IPS DF 19.7 (cell line): ENCODE measurements at places on chromosomes 13 and 19.

- no peak for DNase-seq
These were observed 158.7 kb downstream of the FLT1 start for GRCh38 chr13:28336193-28336657.

DNA sequence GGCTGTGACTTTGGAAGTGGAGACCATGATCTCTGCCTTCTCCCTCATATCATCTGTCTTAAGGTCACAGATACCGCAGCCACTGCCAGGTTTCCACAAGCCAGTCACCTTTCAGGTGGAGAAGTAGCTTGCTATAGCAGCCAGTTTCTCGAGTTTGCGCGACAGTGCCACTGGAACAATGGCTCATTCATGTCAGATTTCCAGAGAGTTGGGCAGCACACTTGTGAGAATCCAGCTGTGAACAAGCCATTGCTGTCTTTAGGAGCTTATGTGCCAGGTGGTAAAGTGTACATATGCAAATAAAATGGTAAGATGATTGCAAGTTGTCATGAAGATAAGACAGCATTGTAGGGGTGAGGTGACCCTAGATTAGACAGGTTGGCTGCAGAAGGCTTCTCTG is 22.3 kb downstream of the GARRE1 start:
- DNase-seq = no peak

GRCh38 chr19:53183146-53183764 is 9.9 kb downstream of the ZNF665 start:
- DNase-seq = no peak

DNA sequence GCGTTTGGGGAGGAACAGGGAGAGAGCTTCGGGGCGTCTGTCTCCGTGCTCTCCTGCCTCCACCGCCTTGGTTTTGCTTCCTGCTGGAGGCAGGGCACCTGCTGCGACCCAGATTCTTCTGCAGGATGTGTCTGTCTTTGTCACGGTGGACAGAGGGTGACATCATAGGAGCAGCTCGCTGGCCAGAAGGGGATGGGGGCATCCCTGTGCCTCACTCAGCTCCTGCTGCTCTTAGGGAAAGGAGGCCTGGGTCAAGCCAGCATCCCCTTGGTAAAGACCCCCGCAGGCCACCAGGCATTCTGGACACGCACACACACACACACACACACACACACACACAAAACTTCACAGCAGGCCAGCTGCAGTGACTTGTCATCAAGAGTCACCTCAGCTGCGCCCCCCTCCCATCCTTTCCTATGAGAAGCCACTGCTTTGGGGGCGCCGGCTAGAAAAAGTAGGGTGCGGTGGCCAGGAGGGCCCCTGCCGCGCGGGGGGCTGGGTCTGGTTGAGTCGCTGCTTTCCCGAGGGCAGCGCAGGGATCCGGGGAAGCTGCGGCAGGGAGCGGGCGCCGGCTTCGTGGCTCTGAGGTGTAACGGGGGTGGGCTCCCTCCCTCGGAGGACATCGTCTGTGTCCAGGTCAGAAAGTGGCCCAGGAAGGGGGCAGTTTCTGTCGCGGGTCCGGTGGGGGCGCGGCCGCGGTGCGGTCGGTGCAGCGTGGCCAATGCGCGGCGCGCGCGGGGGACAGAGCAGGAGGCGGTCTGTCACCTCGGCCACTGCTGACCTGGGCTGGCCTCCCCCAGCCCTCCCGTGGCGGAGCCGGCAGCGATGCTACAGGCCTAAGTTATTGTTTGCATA is 15.8 kb upstream of the NPAS1 start:
- no peak for DNase-seq

DNA sequence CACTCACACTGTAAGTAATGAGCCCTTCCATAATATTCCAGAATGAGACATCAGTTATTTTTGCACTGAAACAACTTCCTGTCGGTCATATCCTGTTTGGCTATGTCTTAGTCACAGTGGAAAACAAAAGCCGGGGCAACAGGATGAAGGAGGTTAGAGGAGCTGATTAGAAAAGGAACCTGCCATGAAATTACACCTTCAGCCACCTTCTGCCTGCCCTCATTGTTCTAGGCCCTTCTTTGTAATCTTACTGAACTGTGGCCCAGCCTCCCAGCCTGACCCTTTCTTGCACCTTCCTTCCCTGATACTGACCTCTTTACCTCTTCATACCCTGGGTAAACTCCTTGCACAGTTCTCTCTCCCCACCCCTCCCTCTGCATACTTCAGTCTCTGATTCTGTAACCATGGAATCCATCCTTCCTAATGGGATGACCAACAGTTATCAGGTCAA is 67.3 kb downstream of the DOCK9 start:
- no peak for DNase-seq

- DNase-seq = no peak
These were observed 16.4 kb upstream of the EMP3 start for GRCh38 chr19:48308631-48309586.

DNA sequence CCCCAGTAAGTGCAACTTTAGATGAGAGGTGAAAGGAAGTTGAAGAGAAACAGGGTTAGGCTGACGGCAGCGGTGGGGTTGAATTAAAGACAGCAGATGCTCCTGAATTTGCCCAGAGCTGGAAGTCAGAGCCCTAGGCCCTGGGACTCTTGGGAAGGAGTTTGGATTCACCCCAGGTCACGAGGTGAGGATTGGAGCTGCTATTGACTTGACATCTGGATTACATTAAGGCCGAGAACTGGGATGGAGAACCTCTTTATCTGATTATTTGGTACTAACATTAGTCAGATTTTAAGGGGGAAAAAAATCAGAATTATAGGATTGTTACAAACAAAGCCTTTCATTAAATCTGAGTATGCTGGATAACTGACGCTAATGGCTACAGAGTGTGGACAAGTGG is 367.2 kb downstream of the ZNF536 start:
- DNase-seq = no peak

- DNase-seq = no peak
These were observed 18.6 kb downstream of the DEDD2 start for GRCh38 chr19:42198676-42199439.

DNA sequence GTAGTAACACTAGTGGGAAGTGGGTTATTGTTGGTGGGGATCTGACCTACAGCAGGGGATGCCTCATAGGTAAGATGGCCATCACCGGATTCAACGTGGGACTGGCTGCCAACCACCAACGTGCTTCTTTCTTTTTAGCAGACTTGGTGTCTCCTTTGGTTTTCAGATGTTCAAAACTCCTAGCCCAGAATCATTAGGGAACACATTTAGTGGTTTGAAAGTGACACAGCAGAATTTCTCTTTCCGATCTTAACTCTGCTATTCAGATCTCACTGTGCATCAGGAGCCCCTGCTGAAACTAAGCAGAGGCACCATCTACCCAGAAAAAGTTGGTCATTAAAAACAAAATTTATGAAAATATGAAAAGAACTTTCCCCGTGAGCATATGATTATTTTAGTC is 36.7 kb upstream of the PCDH8 start:
- DNase-seq = no peak

GRCh38 chr19:8526345-8527091 is 12.6 kb upstream of the ZNF414 start:
- no peak for DNase-seq
